ENCODE measurements at places on chromosomes 5 and 9. TPM values are rescaled to one million over a fixed set of nuclear protein-coding genes. Genes with fewer than 3 reads are reported as not detected.

Gene PRDM9
- total RNA-seq, result not detected

Gene BTNL9
- total RNA-seq, result 7.0 TPM

DNA sequence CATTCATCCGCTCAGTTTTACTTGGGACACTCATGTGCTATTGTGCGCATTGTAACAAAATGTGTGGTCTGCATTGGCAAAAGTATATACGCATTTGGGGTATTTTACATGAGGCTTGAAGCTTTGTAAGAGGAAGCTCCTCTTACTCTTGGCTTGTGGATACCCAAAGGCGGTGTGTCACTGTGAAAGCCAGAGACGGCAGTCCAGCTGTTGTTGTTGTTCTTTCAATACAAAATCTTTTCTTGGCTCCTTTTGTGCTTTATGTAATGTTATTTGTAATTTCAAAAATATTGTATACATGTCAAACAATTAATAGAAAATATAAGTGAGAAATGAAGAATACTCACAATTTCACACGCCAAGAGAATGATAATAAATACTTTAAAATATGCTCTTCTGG, 128.3 kb upstream of the MOCS2 start:
- no peak for DNase-seq

DNA sequence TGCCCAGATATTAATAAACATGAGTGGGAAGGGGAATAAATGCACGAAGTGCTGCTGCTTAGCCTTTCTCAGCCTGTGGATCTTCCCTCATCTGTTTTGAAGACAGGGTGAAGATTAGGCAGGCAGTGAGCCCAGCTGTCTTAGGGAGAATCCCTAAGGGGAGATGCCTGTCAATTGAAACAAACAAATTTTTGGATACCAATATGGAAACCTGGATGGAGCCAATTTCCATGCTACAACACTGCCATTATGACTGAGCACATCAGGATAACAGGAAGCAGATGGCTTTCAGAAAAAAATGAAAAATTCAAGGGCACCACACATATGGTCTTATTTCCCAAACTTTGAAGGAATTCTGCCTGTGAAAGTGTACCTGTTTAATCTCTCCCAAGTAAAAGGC, 80.3 kb downstream of the HMHB1 start:
- DNase-seq, result no peak
